Stimulated activated CD8-positive, alpha-beta memory T cell treated with anti-CD3 and anti-CD28 coated beads, Interleukin-4, amount 100 ng/mL, for 1 hour (primary cell): ENCODE measurements at places on chromosomes 1 and 21.
A peak's percentile ranks its signal among the peaks of the same experiment; 100 is the strongest.

- no peak for DNase-seq
Measured at GRCh38 chr1:11935057-11935412, 518 bp downstream of the PLOD1 start.

DNA sequence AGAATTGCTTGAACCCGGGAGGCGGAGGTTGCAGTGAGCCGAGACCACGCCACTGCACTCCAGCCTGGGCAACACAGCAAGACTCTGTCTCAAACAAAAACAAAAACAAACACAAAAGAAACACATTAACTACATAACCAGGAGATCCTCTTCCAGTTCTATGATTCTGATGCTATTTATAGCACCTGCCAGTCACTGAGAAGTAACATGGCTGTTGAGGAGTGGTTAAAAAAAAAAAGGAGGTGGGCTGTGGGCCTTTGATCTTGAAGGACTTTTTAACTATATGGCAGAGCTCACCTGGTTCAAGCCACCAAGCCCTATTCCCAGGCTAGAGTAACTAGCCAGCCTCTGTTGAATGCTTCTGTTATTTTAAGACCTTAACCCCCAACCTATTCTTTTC lies 148.8 kb downstream of the ZBTB18 start:
- no peak for DNase-seq

DNA sequence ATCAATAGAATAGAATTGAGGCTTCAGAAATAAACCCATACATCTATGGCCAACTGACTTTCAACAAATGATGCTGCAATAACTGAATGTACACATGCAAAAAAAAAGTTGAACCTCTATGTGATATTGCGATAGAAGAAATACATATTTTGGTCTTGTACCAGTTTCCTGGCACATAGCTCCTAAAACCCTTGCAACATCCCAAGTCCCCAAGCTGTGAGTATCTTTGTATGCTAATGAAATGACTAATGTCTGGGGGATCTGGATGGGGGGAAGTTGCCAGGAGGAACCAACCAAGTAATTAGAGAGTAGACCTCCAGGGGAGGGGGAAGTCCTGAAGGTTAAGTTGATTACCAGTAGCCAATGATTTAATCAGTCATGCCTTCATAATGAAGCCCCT lies 24.4 kb downstream of the BLZF1 start:
- DNase-seq, result no peak

DNA sequence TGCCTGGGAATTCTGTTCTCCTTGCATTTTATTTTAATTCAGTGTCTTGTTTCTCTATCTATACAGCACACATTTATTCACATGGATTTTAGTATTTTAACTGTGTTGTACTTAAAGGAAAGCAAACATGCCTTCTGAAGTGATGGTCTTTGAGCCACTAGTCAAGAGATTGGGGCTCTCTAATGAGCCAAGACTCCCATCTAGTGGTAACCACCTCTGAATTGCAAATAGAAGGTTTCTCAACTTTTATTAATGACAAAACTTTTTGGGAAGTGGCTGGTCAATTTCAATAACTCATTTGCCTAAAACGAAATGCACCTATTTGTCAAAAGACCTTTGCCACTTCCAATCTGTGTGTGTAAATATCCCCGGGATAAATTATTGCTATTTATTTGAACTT lies 199.6 kb downstream of the LTN1 start:
- DNase-seq, result no peak

DNA sequence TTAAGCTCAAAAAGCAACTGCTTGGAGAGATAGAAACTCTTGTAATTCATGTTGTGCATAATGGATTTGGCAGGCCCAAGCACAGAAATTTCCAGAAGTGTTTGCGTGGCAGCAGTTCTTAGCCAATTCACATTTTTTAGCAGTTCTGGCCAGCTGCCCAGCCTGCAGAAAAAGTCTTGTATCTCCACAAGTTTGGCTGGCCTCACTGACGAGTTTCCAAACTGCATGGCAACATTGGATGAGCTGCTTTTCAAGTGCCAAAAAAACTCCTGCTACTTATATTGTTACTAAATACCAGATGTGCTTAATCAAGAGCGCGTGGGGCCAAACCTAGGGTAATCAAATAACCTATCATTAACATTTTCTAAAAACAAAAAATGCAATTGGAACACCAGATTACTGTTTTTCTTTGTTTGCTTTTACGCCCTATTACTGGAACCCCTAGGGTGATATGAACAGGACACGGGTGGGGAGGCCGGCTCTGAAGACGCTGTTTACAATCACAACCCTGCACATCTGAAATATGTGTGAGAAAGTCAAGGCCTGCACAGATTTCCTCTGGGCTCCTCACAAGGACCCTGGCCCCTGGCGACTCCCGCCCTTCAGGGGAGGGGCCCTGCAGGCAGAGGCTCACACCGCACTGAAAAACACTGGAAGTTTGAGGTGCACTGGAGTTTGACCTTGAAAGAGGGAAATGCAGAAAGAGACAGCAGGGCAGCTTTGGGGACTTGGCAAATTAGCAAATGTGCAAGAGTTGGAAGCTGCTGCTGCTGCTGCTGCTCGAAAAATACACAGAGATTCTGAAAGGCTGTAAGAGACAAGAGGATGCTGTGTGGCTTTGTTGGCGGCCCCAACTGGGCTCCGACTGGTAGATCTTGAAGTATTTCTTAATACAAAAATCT lies 55.2 kb upstream of the TARBP1 start:
- no peak for DNase-seq

- DNase-seq, result no peak
Measured at GRCh38 chr1:66273656-66274055, 260.3 kb upstream of the SGIP1 start.

DNA sequence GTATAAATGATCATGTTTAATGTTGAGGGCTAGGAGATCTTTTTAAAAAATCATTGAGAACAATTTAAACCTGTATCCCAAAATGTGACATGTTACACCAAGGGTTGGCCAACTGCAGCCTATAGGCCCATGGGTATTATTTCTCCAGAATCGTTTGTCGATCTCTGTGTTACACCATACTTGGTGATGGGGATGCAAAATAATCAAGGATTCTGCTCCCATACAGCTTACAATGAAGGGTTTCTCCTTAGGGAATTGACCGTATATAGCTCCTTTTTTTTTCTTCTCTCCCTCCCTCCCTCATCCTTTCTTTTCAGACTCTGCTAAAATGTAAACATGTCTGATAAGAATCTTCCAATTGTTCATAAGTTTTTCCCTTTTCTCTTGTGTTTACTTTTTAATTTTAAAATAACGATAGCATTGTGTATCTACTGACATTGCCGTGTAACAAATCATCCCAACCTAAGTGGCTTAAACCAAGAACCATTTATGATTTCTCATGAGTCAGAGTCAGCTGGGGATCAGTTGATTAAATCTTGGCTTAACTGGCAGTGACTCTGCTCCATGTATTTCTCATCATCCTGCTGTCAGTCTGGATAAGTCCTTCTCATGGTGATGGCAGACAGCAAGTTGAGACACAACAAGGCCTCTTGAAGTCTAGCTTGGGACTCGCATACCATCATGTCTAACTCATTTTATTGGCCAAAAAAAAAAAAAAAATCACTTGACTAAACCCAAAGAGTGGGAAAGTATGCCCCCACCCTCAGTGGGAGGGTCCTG lies 48.0 kb downstream of the MARK1 start:
- DNase-seq, result no peak

GRCh38 chr1:1274299-1274930 lies 761 bp upstream of the UBE2J2 start:
- no peak for DNase-seq

GRCh38 chr21:41361786-41362604 lies at the start of gene MX2:
Gene MX2 (plus strand): TSS chr21:41362027. CDS start chr21:41376907, 14,880 bp downstream.
- DNase-seq, result peak; percentile 65
